T-cell (primary cell): ENCODE measurements at places on chromosomes 1 and 21. TPM values are rescaled to one million over a fixed set of nuclear protein-coding genes. Genes with fewer than 3 reads are reported as not detected.

GRCh38 chr1:109896681-109897080 lies 14.0 kb upstream of the CSF1 start:
- no peak for DNase-seq

KLHL12 gene
- total RNA-seq = 20.7 TPM

DNA sequence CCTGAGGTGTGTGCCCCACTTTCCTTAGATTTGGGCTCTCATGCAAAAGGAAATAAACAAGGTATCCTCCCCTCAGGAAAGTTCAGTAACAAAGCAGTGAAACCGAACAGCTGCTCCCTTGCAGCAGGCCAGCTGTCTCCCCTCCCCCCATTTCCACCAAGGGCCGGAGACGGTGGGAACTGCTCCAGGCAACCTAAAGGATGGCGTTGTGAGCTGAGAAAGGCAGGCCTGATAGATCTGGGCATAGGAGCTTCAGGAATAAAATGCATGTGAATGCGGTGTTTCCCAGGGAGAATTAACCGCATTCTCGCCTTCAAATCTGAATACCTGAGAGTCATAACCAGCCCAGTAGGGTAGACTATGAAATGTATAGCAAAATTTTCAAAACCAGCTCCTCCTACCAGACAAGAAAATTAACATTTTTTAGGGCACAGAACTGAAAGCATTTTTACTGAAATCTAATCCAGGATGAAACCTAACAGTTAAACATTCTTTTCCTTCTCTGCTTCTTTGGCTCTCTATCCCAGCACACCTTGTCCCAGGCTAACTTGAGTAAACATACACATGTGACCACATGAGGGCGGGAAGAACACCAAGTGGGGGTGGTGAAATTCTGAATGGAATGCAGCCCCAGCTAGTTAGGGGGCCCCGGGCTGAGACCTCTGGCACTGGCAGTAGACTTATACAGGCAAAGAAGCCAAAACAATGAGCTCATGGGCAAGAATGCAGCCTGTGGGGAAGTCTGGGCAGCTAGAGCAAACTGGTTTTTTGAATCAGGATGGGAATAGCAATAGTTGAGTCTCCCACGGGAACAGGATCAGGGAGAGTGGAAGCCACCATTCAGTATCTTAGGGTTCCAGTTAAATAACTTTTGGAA lies 11.5 kb downstream of the MCL1 start:
- no peak for DNase-seq

DNA sequence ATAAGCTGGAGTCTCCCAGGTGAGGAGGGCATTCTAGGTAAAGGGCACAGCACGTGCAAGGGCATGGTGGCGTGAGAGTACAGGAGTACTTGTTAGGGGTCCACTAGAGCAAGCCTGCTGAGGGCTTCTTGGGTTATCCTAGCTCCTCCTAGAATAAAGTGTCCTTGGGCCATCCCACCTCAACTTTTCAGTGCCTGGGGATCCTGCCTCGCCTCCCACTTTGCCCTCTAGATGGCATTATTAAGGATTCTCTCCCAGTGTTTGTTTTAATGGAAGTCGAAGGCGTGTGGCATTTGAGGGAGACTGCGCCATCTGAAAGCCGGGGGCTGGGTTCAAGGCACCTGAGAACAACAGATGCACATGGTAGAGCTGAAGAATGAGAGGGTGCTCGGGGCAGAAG lies 74.5 kb upstream of the SELENON start:
- no peak for DNase-seq

DNA sequence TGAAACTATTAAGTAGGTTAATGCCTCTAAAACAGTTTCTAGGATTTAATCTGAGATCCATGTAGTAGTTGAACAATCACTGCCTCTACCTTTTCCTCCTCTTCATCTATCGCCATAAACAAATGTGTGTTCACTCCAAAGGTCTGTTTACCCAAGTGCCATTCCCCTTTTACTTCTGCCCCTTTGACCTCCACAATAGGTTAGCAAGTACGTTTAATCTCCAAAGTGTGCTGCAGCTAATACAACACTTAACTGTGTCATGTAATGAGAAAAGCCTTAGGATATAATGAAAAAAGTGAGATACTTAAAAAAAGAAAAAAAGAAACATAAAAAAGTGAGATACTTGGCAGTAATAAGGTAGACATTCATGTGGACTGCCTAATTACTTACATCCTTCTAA lies 28.2 kb downstream of the GPBP1L1 start:
- no peak for DNase-seq
